ENCODE measurements at places on chromosomes 2 and 18.

DNA sequence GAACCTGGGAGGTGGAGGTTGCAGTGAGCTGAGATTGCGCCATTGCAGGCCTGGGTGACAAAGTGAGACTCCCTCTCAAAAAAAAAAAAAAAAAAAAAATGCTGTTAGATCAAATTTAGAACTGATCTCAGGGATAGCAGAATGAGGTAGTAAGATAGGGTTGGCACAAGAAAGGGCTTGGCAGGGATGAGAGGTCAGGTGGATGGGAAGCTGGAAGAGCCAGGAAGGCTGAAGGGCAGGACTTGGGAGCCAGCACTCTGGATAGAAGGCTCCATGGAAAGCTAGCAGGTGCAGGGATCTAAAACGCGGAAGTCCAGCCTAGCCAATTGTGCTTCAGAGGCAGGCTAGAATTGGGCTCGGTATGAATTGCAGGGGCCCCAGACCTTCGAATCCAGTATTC, 250.9 kb upstream of the SP5 start:
- DNase-seq, result no peak

DNA sequence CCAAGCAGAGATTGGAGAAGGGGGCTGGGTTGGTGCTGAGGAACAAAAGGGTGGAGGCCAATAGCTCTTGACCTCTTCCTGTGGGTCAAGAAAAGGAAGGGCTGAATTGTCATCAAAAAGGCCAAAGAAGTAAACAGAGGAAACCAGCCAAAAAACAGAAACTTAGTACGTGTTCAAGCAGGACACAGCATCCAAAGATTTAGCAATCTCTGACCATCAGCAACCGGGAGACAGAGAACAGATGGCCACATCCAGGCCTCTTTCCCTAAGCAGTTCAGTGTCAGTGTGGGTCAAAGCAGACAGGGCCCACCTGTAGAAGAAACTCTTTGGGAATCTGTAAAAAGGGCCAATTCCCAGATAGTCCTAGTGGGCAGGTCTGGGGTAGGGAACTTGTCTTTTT, 2.9 kb downstream of the DNPEP start:
- DNase-seq, result no peak

DNA sequence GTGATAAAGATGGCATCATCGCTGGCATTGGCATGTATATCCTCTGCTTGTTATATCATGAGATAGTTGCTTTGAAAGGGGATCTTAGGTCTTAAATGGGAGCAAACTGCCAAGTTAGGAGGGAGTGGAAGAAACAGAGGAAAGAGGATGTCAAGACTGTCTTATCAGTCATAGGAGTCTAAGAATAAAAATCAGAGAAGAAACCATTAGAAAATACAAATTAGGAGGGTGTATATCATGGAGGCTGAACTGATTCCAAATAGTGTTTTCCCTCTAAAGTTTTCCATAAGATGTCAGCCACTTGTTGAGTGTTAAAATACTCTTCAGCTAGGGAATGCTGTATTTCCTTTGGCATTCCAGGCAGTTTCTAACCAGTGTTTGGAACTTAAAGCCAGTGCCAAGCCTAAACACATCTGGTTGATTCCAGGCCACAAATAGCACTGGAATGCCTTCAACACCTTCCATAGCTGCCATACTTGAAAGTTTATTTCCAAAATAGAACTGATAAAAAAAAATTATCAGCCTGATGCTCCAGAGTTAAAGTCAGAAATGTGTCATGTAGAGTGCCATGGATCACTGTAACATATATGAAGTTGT, 129.4 kb downstream of the ZEB2 start:
- no peak for DNase-seq

DNA sequence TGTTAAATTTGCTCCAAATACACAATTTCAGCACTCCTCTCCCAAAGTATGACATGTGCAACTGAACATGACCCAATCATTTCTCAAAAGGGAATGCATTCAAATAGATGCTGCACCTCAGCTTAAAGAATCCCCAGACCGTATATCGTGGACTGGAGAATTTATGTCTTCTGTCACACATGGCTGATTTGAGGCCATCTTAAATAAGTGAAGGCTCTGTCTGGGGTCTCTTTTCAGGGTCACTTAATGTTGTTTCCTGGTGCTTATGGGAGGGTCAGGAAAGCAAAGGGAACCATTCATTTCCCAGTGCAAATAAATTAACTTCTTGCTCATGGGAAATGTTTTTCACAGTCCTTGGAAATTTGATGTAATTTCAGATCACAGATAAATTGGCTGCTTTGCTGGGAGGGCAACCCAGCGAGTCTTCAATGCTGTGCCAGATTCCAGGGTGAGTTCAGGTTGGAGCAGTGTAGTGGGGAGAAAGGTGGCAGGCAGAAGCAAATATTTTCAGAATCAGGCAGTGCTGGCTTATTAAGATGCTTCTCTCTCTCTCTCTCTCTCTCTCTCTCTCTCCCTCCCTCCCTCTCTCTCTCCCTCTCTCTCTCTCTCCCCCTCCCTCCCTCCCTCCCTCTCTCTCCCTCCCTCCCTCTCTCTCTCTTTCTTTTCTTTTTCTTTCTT, 34.3 kb downstream of the GATA6 start:
- no peak for DNase-seq

- DNase-seq, result no peak
These were observed 111.6 kb upstream of the ODC1 start for GRCh38 chr2:10559634-10560224.

DNA sequence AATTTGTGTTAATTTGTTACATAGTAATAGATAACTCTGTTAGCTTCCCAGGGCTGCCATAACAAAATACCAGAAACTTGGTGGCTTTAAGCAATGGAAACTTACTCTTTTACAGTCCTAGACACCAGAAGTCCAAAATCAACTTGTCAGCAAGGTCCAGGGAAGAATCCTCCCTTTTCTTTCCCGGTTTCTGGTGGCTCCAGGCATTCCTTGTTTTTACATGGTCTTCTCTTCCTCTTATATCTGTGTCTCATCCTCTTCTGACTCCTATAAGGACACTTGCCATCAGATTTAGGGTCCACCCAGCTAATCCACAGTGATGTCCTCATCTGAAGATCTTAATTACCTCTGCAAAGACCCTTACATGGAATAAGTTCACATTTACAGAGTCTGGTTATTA, 95.6 kb downstream of the DDX1 start:
- DNase-seq, result no peak

GRCh38 chr2:101255501-101255900, 2.8 kb downstream of the CNOT11 start:
- no peak for DNase-seq

DNA sequence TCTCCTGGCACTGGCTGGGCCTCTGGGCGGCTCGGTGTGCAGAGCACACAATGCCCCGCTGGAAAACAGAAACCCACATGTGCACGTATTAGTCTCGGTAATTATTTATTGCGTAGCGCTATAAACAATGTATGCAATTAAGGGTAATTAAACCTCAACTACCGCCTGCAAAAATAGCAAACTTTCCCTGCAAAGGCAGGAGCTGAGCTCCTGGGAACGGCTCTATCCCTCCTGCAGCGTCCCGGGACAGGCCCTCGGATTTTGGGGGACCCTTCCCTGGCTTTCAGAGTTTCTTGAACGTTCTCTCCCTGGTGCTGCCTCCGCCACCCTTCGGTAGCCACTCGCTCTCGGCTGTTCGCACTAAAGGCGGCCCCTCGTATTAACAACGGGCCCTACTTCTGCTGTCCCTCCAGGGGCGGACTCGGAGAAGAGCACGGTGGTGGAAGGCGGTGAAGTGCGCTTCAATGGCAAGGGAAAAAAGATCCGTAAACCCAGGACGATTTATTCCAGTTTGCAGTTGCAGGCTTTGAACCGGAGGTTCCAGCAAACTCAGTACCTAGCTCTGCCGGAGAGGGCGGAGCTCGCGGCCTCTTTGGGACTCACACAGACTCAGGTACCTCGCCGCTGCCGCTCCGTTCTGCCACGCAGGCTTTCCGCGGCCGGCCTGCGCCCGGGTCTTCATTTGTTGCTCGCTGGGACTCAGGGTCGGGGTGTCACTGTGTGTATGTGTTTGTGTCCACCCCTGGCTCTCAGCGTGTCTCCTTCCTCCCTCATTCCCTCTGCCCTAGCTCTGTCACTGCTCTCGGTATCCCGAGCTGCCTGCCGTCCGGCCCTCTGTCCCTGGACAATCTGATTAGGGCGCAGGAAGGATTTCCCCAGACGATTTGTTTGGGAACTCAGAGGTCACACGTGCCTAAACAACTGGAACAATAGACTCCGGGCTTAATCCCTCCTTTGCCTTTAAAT, 1.2 kb downstream of the DLX1 start:
- DNase-seq, result no peak

DNA sequence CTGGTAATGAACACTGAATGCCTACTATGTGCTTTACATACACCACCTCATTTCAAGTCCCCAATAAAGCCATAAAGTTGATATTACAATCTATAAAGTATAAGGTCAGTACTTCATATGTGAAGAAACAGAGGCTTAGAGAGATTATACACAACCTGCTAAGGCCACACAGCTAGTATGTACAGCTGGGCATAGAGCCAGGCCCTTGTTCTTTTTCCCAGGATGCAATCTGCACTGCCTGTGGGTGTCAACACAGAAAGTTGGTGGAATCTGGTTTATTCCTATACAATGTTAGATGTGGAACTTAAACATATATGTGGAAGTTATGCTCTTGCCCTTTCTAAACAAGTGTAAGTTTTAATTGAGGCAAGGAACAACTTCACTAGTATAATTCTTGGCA, 32.8 kb downstream of the INSIG2 start:
- no peak for DNase-seq

GRCh38 chr2:152019732-152020131, 79.1 kb downstream of the CACNB4 start:
- DNase-seq, result no peak

GRCh38 chr2:16925145-16925544, 259.5 kb upstream of the CYRIA start:
- DNase-seq, result no peak

DNA sequence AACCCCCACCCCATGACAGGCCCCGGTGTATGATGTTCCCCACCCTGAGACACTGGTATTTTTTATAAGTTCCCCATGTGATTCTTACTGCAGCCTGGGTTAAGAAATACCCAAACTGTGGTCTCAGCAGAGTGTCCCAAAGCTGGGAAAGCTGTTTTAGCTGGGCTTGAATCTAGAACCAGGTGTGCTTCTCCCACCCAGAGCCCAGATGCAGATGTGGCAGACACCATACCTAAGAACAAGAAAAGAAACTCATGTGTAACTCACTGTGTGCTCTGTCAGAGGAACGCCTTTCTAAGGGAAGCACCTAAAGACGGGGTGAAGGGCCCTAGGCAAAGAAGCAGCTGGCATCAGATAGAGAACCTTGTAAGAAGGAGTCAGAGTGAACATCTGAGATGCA, 23.9 kb downstream of the DOK1 start:
- DNase-seq, result no peak

DNA sequence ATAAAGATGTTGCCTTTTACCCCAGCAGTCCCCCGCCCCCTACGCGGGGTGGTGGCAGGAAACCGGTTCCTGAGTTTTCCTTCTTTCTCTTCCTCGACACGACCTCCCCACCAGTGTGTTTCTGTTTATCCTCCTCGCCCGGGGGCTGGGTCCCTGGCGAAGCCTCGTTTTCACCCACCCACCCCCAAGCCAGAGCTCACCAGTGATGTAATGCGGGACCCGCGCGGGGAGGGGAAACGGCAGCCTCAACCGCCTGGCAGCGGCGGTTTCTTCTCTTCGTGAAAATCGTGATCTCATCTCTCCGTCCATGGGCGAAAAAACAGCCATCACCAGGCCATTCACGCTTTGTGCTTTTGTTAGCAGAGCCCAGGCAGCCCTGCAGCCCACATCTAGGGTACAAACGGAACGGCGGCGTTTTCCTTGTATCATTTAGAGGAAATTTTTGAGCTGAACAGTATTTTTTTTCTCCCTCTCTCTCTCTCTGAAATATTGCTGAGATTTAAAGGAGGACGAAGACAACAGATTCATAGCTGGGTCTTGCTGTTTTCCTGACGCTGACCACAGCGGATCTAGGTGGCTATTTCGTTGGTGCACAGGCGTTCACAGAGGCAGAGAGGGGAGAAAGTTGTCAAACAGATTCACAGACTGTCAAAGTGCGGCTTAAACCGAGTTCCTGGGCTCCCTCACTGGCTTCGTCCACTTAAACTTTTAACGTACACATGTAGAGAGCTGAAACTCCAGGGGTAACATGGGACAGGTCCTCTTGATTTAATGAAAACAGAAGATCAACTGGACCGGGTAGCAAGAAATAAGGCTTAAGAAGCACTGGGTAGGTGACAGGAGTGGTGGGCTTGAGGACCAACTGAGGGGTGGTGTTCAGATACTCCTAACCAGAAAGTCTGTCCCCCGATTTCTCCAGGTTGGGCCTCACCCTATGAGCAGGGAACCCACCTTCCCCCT, 21.9 kb upstream of the PAX3 start:
- DNase-seq, result no peak

GRCh38 chr2:240154606-240155005, 14.1 kb upstream of the OTOS start:
- no peak for DNase-seq

GRCh38 chr2:188291617-188292347, at the start of gene GULP1:
Gene GULP1, plus strand, starts transcription at chr2:188291874. Its CDS starts 185,829 bp downstream, at chr2:188477703.
- no peak for DNase-seq

GRCh38 chr2:239657992-239658391, 257.2 kb upstream of the HDAC4 start:
- DNase-seq, result no peak

DNA sequence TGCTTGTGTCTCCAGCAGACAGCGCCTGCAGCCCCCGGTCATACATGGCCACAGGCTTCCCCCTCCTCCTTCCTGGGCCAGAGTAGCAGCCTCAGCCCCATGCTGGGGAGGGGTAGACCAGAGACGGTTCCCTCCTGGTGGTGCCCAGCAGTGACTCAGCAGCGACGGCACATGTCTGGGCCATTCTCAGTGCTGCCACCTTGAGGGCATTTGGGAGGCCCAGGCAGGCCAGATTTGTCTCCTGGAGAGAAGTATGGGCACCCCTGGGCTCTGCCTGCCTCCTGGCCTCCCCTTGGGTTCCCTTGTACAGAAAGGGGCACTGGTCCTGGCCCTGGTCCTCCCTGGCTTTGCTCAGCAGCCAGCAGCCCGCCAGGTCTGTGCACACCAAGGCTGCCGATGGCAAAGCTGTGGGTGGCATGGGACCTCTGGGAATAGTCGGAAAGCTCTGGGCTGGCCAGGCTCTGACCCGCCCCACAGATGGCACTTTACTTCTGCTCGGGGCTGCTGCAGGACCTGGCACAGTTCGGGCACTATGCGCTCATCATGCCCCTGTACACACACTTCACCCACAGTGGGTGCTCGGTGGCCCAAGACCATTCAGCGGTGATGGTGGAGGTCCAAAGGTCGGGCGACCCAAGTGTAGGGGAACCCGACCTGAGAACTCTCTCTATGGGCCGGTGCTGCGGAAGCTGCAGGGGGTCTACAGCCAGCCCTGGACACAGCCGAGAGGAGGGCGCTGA, 11.4 kb upstream of the ALPI start:
- peak; percentile 30 for DNase-seq

DNA sequence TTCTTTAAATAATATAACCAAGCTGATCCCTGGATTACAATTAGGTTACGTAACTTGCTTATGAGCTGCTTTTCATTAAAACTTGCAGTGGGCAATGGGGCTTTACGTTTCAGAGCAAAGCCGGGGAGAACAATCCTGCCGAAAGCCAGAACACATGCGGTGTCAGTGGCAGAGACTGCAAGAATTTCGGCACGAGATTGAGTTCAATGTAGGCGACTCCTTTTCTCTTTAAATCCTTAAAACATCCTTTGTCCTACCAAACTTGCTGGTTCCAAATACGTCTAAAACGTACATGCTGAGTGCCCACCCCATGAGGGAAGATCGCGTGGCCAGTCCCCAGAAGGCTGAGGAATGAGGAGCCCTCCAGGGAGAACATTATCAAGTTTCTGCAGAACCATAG, 36.8 kb upstream of the NCOA1 start:
- no peak for DNase-seq
